ENCODE measurements at places on chromosomes 1 and 21.

DNA sequence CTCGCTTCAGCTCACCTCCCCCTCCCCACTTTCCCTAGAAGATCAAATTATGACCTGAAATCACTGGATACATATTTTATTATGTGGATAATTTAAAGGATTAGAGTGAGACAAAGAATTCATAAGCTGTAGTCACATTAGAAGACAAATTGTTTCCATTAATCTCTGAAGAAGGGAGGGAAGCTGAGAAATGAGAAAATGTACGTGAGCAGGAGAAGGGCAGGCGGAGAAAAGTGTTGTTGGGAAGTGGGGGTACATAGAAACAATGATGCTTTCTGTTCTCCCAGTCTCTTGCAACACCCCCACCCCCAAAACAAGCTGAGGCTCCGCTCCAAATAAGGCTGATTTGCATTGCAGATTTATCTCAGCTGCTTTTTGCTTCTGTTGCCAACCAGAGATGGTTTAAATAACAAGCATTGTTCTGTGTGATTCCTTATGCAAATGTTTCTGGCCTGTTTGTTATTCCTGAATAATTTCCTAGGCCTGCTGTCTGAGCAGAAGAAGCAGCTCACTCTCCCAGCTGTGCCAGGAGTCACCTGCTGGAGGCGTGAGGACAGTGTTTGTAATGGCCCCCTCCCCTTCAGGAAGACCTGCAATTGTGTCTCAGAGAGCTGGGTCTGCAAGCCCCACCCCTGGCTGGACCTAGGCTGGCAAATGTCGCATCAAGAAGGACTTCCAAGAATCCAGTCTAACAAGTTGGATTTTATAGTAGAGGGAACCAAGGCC, 121.8 kb upstream of the TNR start:
- no peak for DNase-seq

- DNase-seq = no peak
Measured at GRCh38 chr1:87794788-87795614, 466.3 kb downstream of the LMO4 start.

- DNase-seq = no peak
Measured at GRCh38 chr1:102032534-102032933, 35.8 kb upstream of the OLFM3 start.

DNA sequence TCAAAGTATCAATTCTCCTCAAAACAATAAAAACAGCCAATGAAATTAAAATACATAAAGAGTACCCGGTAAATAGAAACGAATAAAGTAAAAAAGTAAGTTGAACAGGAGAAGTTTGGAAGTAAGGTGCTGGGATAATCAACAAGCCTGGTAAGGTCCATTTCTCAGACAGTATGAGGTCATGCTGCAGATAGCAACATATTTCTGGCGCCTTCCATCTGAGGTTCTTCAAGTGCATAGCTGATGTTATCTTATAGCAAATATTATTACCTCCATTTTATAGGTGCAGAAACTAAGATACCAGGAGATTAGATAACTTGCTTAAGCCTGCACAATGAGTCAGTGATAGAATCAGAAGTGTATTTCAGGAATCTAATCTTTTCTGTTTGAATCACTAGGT, 23.7 kb upstream of the CEP350 start:
- DNase-seq = no peak

- DNase-seq = no peak
Measured at GRCh38 chr1:89762386-89762778, 58.5 kb upstream of the LRRC8D start.

DNA sequence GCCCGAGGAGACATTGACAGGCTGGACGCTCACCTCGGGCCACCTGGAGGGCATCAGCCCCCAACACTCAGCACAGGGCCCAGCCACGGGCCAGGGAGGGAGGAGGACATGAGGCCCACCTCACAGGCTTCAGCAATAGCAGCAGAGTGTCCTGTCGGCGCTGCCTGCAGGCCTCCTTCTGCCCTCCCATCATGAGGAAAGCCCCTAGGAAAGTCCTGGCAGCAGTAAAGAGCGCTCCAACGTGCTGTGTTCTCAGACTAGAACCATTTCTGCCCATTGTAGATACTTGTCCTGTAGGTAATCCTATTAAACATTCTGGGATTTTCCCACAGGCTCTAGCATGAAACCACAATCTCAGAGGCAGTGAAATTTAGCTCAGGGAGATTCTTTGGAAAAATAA, 62.0 kb upstream of the GALNT2 start:
- DNase-seq = no peak

DNA sequence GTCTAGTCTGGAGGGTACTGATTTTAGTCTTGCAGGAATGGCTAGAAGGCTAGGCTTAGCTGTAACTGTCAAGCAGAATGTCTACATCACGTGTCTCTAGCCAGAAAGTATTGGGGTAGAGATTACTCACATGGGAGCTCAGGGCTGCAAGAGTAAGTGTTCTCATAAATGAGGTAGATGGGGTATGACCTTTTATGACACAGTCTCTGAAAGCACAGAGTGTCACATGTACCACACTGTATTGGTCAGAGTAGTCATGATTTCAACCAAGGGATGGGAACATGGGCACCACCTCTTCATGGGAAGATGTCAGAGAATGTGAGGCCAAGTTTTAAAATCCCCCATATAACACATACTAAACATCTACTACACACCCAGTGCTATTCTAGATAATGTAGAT, 2.9 kb downstream of the FYB2 start:
- no peak for DNase-seq

DNA sequence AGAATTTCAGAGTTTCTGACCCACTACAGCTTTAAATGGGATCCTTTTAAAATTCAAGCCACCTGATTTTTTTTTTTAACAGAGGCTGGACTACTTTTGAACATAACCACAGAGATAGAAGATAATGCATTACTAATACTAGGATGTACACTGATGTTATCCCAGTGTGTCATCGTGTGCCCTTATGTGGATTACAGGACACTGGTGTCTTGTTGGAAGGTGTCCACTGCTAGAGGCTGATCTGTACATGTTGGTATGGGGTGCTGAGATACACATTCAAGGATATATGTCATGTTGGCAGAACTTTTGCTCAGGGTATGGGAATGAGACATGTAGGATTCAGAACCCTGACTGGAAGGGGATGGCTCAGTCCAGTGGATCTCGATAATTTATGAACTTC, 56.3 kb downstream of the INAVA start:
- no peak for DNase-seq

GRCh38 chr1:34365295-34365694, 188.6 kb downstream of the C1orf94 start:
- no peak for DNase-seq

Data from activated gamma-delta T cell (primary cell).